ENCODE measurements at places on chromosomes 4 and X. TPM values are rescaled to one million over a fixed set of nuclear protein-coding genes. Genes with fewer than 3 reads are reported as not detected.

The GAGE1 gene
- not detected for total RNA-seq

DNA sequence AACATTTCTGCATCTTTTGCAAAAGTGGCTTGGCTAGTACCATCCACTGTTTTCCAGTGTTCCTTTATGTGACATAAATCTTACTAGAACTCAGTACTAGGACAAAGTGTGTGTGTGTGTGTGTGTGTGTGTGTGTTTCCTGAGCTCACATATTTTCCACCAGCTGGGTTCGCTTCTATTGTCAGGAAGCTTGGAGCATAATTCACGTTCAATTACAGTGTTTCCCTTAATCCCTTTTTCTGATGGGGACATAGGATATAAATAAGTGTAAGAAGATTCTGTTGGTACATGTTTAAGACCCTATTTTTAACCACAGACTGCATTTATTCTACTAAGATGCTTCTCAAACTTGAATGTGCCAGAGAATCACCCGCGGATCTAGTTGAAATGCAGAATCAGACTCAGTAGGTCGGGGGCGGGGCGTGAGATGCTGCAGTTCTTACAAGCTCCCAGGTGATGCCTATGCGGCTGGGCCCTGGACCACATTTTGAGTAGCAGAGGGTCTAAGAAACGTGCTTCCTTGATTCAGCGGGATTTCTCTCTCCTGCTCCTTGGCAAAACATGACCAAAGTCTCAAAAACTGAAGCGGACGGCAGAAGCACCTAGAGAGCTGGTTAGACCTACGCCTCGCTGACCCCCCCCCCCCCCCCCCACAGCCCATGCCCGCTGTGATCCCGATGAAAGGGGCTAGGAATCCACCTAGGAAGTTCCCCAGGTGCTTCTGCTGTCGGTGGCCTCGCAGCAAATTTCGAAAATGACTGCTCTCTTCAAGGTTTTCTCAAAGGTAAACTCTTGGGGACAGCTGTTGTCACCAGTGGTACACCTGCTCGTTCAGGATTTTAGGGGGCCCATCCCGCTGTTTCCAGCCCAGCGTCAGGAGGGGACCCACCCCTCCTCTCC is 797 bp downstream of the CD99L2 start:
- peak; percentile 35 for DNase-seq

DNA sequence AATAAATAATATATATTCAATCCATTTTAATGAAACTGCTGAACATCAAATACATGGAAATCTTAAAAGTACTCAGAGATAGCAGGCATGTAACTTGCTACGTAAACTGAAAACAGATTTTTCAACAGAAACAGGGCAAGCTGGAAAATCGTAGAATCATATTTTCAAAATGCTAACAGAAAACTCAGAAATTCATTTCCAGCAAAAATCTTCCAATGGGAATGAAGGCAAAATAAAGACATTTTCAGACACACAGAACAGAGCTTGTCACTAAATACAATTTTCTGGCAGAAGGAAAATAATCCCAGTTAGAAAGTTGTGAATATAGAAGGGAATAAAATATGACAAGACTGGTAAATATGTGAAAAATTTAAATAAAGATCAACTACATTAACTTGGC is 419.9 kb upstream of the ZFP42 start:
- DNase-seq, result no peak

- no peak for DNase-seq
Measured at GRCh38 chr4:123866796-123867195, 470.2 kb downstream of the SPRY1 start.

Data from liver (tissue), 10 donors.